ENCODE measurements at places on chromosomes 3 and 15. TPM values are rescaled to one million over a fixed set of nuclear protein-coding genes. Genes with fewer than 3 reads are reported as not detected.

Gene SPATA12
- 0.04 TPM for total RNA-seq

Gene NME9
- 0.22 TPM for total RNA-seq

Gene CFAP91
- total RNA-seq = 1.4 TPM

Gene EPHA6
- 0.62 TPM for total RNA-seq

Gene PCOLCE2
- total RNA-seq = 2.5 TPM

Gene SAMMSON
- total RNA-seq = 0.04 TPM

- no peak overlapping the region for H3K27ac ChIP-seq
- H3K4me1 ChIP-seq = peaks cover 5% of the 10 kb centered on the region
- H3K27me3 ChIP-seq = peaks cover 12% of the 10 kb centered on the region
- H3K4me3 ChIP-seq = no peak overlapping the region
- H3K36me3 ChIP-seq = no peaks in the 10 kb centered on the region
Measured at GRCh38 chr15:69482686-69483256, 30.2 kb downstream of the RPLP1 start.

DNA sequence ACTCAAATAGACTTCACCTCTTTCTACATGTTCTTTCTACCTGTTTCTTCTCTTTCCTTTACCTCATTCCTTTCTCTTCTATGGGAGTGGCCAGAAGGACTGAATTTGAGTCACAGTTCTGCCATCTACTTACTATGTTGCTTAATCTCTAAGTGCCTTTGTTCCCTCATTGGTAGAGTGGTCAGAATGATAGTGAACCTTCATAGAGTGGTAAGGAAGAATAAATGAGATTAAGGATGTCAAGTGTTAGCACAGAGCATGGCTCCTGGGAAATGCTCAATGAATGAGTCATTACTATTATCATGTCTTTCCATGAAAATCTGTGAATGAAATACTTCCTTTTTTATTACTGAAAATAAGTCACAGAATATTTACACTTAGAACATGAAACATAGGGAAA lies 17.5 kb downstream of the TMEM207 start:
- no peak for DNase-seq
- H3K36me3 ChIP-seq = no peaks in the 10 kb centered on the region
- H3K27ac ChIP-seq = no peak overlapping the region

DNA sequence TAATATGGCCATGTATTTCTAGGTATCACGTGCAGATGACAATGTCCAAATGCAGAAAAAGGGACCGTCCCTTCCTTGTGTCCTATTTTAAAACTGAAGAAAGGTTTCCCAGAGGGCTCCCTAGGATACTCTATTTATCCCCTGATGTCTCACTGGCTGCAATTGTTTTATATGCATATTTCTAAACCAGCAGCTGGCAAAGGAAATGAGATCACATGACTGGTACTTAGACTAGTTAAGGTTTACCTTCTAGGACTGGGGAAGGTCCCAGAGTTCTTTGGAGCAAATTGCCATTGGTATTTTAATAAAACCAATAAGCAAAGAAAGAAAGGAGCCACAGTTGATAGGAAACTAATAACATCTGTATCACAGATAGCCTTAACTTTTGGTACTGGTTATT lies 29.5 kb downstream of the GTF2E1 start:
- H3K36me3 ChIP-seq = peaks cover 21% of the 10 kb centered on the region
- DNase-seq = no peak
- H3K27ac ChIP-seq = no peak overlapping the region
- H3K4me3 ChIP-seq = no peak overlapping the region

DNA sequence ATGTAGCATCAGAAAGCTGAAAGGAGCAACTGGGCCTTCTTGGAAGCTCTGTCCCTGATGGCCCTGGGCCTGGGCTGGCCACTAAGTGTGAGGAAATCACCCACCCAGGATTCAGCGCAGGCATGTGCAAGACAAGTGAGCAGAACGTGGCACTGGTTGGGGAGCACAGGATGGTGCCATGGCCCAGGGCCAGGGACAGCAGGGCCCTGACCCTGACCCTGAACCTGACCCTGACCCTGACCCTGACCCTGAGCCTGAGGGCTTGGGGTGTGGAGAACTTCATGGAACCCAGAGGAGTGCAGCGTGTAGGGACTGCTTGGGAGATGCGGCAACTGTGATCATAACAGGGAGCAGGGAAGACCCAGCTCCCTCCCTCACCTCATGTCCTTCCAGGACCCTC lies 5.9 kb upstream of the ALDH1L1 start:
- H3K27me3 ChIP-seq = peaks cover 13% of the 10 kb centered on the region
- no peak overlapping the region for H3K4me3 ChIP-seq
- DNase-seq = no peak

DNA sequence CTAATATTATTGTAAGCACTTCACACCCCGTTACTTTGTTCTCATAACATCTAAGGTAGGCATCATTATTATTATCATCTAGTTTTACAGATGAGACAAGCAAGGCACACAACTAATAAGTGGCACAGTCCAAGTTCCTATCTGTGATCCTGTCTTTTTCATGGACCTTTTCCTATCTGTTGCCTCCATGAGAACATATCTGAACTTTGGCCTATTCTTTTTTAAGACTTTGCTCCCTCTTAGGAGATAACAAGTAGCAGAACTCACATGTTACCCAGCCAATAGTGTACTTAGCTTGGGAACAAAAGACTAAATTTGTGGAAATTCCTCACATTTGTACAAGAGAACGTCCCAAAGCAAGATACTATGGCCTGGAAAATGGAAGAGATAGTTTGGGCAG lies 172.4 kb downstream of the TIGIT start:
- no peak overlapping the region for H3K4me3 ChIP-seq
- no peak overlapping the region for H3K27ac ChIP-seq
- no peaks in the 10 kb centered on the region for H3K36me3 ChIP-seq
- no peaks in the 10 kb centered on the region for H3K27me3 ChIP-seq
- H3K4me1 ChIP-seq = no peaks in the 10 kb centered on the region

DNA sequence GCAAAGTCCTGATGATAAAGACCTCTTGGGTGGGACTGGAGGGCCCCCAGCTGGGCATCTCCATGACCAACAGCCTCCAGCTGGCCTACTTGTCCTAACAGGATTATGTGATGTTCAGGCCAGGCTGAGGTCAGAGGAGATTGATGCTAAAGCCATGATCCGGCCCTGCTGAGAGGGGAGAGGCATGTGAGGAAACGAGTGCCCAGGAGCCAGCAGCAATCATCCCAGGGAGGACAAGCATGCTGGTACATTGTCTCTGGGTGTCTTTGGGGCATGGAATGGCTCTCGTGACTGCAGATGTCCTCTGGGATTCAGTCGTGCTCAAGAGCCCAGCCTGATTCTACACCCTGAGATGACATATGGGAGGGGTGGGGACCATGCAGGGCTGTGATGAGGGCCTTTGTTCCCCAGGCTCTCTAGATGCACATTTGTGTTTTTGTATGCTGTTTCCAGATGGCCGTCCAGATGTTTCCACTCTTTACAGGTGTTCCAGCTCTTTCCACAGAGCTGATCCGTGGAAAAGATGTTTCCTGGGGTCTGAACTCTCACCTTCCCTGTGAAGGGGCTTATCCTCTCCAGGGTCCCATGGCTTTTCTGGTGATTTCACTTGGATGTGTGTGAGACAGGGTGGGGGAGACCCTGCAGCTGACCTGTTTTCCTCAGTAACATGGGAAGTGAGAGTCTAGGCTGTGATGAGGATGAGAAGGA lies 20.2 kb downstream of the SLC24A1 start:
- no peaks in the 10 kb centered on the region for H3K36me3 ChIP-seq
- no peak overlapping the region for H3K4me3 ChIP-seq
- peak; percentile 18 for DNase-seq

DNA sequence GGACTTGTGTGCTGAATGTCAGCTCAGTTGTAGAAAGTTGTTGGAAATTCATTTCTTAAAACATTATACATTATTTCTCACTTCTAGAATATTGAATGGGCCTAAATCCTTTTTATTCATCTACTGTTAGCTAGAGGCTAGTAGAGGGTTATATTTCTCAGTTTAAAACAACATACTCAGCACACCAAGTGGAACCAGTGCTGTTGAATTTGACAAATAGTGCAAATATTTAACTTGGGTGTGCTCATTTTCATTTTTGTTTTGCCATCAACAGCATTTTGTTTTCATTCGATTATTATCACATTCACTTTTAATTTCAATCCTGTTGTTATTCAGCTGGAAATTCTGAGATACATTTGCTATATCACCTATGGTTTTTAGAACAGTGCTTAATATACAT lies 269.4 kb upstream of the PEX5L start:
- no peaks in the 10 kb centered on the region for H3K27me3 ChIP-seq
- H3K36me3 ChIP-seq = no peaks in the 10 kb centered on the region
- H3K4me3 ChIP-seq = no peak overlapping the region

- no peaks in the 10 kb centered on the region for H3K27me3 ChIP-seq
- no peak overlapping the region for H3K27ac ChIP-seq
- no peak overlapping the region for H3K4me3 ChIP-seq
- peaks cover 4% of the 10 kb centered on the region for H3K36me3 ChIP-seq
Measured at GRCh38 chr3:78941587-78941986, 826.2 kb downstream of the ROBO1 start.
